CD4-positive, alpha-beta T cell (primary cell): ENCODE measurements at places on chromosomes 3 and 15.

DNA sequence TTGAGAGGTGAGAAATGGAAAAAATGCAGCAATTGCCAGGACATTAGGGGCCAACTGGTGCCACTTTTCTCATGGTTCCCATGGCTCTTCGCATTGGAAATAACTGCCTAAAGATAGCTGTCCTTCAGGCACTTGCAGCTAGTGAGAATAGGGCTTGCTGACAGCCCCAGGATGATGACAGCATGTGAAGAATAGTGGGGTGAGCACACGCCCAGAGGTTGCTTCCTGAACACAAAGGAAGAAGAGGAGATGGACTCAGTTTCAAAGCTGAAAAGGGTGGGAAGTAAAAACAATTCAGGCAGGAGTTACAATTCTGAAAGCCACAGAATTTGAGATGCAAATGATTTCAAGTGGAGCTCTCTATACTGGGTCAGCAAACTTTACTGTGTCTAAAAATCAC is 45.6 kb downstream of the TNFAIP8L3 start:
- no peaks in the 10 kb centered on the region for H3K4me1 ChIP-seq

GRCh38 chr3:27559835-27560234 is 75.7 kb upstream of the SLC4A7 start:
- no peak for DNase-seq
- H3K4me3 ChIP-seq, result no peak overlapping the region
- no peaks in the 10 kb centered on the region for H3K4me1 ChIP-seq
- H3K27me3 ChIP-seq, result no peaks in the 10 kb centered on the region
- H3K36me3 ChIP-seq, result no peaks in the 10 kb centered on the region

GRCh38 chr3:10238345-10239183 is 9.7 kb upstream of the TATDN2 start:
- H3K4me1 ChIP-seq, result peaks cover 51% of the 10 kb centered on the region
- H3K4me3 ChIP-seq, result no peak overlapping the region
- H3K27me3 ChIP-seq, result no peaks in the 10 kb centered on the region
- H3K27ac ChIP-seq, result no peak overlapping the region
- DNase-seq, result peak; percentile 48
- peaks cover 23% of the 10 kb centered on the region for H3K36me3 ChIP-seq

DNA sequence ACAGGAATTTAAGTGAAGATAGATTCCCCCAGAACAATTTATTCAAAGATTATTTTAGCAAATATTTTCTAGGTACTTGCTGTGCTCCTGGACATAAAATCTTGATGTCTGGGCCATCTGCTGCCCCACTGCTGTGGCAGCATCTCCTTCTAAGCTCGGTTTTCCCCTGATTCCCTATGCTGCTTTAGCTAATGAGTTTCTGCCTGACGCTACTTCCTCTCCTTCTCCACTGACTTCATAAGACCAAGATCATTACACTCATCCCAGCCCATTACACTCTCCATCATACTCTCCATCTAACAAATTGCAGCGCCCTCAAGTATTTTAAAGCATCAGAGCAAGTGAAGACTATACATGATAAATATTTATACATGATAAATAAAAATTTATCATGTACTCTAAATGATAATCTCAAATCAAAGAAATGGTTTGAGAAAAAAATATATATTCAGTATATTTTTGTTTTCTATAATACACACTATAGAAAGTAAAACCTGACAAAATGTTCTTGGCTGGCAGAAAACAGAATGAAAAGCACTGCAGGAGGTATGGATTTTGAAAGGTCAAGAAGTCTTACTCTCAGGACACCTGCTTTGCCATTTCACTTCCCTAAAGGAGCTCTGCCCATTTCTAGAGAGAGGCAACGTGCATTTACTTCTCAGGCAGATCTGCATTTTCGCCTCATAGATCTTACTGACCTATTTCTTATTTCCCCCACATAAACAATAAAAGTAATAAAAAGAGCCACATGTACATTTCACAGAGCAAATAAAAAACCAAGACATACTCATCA is 232.0 kb downstream of the KCNMB2 start:
- H3K27ac ChIP-seq, result no peak overlapping the region
- H3K27me3 ChIP-seq, result no peaks in the 10 kb centered on the region
- no peaks in the 10 kb centered on the region for H3K36me3 ChIP-seq
- H3K4me3 ChIP-seq, result no peak overlapping the region

GRCh38 chr3:102170545-102170944 is 264.3 kb upstream of the ZPLD1 start:
- H3K27me3 ChIP-seq, result no peaks in the 10 kb centered on the region
- H3K27ac ChIP-seq, result no peak overlapping the region
- no peaks in the 10 kb centered on the region for H3K4me1 ChIP-seq
- no peaks in the 10 kb centered on the region for H3K36me3 ChIP-seq

- H3K27ac ChIP-seq, result no peak overlapping the region
- H3K36me3 ChIP-seq, result no peaks in the 10 kb centered on the region
- H3K27me3 ChIP-seq, result no peaks in the 10 kb centered on the region
- no peak overlapping the region for H3K4me3 ChIP-seq
Observed at GRCh38 chr15:82602195-82602594, 45.0 kb downstream of the CPEB1 start.

GRCh38 chr3:125024817-125025216 is 31.0 kb downstream of the HEG1 start:
- H3K36me3 ChIP-seq, result peaks cover 47% of the 10 kb centered on the region
- peaks cover 23% of the 10 kb centered on the region for H3K4me1 ChIP-seq
- no peaks in the 10 kb centered on the region for H3K27me3 ChIP-seq

DNA sequence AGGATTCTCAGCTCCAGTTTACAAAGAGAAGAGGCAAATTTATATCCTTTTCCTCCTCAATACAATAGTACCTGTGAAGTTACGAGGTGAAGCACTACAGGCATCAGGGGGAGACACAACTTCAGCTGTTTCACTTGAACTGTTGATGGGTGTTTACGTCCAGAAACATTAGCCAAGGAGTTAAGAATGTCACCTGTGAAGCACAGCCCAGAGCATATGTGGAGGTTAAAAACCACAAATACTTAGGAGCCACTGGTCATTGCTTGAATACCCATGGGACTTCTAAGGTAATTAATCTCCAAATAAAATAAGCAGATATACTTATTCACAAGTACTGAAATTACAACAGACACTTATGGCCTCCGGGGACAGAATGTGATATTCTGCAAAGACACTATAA is 246.5 kb downstream of the ULK4 start:
- no peaks in the 10 kb centered on the region for H3K4me1 ChIP-seq
- no peak overlapping the region for H3K4me3 ChIP-seq
- no peak for DNase-seq
- no peaks in the 10 kb centered on the region for H3K27me3 ChIP-seq
- H3K36me3 ChIP-seq, result no peaks in the 10 kb centered on the region

DNA sequence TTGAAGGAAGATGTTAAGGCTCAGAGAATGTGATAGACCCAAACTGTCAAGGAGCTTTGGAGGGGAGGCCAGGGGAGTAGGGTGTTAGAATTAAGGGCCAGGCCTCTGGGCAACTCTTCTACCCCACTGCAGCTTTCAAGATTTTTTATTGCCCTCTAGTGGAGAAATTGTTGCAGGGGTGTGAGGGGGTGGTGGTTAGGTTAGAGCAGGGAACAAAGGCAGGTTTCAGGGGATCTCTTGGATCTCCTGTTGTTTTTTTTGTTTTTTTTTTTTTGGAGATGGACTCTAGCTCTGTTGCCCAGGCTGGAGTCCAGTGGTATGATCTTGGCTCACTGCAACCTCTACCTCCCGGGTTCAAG is 1.4 kb upstream of the SEC13 start:
- peaks cover 18% of the 10 kb centered on the region for H3K36me3 ChIP-seq
- peaks cover 3% of the 10 kb centered on the region for H3K27me3 ChIP-seq
- H3K4me3 ChIP-seq, result no peak overlapping the region
- no peak for DNase-seq
- no peak overlapping the region for H3K27ac ChIP-seq
- H3K4me1 ChIP-seq, result peaks cover 32% of the 10 kb centered on the region

DNA sequence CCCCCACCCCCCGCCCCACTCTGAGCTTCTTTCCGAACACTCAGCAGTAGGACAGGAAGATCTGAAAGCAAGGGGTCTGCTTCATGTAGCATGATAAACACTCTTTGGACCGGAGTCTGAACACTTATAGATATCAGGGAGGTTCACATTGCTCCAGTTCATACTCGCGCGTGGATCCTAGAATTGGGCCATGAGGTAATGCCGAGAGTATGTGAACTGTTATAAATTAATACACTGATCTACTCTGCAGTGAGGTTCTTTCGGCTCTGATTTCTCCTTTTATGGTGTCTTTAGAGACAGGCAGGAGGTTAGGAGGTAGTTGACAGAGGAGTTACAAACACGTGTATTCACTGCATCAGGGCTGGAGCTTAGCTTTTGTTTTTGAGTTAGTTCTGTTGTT is 223.0 kb downstream of the THSD4 start:
- no peak overlapping the region for H3K27ac ChIP-seq
- H3K4me1 ChIP-seq, result no peaks in the 10 kb centered on the region
- no peaks in the 10 kb centered on the region for H3K27me3 ChIP-seq

GRCh38 chr15:100547961-100548360 is 19.2 kb upstream of the CERS3 start:
- peaks cover 2% of the 10 kb centered on the region for H3K27me3 ChIP-seq
- no peak for DNase-seq

DNA sequence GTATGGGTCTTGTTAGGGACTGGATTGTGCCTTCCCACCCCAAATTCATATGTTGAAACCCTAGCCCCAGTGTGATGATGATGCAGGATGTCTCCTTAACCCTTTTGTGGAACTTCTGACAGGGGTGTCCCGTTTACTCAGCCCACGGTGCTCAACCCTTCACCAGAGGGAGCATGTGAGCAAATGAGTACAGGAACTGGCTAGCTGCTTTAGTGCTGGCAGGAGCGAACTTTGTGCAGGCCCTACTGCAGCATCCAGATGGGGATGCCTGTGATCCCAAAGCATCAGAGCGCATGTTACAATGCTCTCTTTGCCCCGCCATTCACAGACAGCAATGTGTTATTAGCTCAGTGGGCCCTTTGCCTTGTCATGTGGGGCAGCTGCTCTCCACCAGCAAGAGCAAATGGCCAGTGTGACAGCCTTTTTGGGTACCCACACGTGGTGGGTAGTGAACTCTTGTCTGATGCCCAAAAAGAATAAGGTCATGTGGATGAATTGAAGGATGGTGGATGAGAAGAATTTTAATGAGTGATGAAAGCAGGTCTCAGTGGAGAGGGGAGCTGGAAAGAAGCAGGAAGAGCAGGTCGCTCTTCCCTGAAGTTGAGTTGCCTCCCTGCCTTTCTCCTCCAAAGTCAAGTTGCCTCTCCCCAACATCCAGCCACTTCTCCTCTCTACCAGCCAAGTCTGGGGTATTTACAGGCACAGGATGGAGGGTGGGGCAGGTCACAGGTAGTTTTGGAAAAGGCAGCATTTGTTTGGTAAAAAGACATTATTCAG is 63.3 kb upstream of the STRIT1 start:
- H3K36me3 ChIP-seq, result no peaks in the 10 kb centered on the region
- H3K4me3 ChIP-seq, result no peak overlapping the region
- H3K27ac ChIP-seq, result no peak overlapping the region
- DNase-seq, result no peak

DNA sequence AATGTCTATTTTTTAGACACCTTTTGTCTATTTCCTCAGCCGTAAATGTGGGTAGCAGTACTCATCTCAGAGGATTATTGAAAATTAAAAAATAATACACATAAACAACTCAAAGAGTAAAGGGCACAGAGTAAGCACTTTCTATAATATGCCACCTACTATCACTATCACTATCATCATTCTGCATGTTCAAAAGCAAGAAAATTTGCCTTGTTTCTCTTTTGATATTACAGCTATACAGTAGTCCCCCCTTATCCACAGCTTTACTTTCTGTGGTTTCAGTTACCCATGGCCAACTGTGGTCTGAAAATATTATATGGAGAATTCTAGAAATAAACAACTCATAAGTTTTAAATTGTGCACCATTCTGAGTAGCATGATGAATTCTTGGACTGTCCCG is 27.7 kb downstream of the CLASP2 start:
- no peak overlapping the region for H3K4me3 ChIP-seq
- H3K27ac ChIP-seq, result no peak overlapping the region
- no peak for DNase-seq
- H3K27me3 ChIP-seq, result no peaks in the 10 kb centered on the region
- peaks cover 8% of the 10 kb centered on the region for H3K36me3 ChIP-seq

DNA sequence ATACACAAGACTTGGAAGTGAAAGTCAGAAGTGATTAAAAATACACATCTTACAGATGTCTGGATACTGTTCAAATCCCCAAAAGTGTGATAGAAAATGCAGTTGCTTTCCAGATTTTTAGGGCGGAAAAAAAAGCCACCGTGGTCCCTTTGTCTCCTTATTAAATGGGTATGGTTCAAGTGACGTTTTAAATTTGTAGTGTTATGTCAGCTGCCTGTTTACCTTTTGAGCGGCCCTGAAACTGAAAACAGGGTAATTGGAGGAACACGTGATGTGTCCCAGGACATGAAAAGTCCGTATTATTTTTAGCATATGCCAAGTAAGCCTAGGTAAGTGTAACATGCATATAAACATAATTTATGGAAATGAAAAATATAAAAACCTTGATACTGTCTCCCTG is 109.0 kb upstream of the PDZRN3 start:
- no peak for DNase-seq
- H3K4me1 ChIP-seq, result no peaks in the 10 kb centered on the region
- no peaks in the 10 kb centered on the region for H3K36me3 ChIP-seq
- no peak overlapping the region for H3K27ac ChIP-seq
- H3K27me3 ChIP-seq, result no peaks in the 10 kb centered on the region

DNA sequence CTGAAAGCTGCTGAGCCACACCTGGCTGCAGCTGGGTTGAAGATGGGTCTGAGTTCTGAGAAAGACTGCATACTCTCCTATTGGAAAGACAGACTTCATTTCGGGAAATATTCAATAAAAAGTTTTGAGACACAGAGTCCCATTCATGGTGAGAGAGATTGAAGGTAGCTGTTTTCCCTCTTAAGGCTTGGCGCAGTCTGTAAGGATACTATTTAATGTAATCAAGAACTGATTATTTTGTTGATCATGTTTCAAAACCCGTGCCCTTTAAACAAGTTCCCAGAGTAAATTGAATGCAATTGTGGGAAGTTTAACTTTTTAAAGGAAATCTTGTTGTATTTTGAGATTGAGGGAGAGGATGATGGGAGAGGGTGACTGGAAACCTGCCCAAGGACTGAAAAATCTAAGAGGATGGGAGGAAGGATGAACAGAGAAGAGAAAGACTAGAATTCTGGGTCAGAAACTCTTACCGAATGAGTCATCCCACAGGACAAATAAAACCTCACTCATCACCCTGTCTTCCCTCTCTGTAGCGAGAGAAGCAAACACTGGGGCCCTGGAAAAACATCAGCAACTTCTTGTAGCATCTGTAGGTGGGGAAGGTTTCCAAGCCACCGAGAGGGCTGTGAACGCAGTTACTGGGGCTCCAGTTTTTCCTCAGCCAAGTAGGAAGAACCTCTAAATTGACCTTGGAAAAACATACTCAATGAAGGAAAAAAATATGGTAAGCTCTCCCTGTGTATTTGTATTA is 193.2 kb upstream of the TPRG1 start:
- H3K4me3 ChIP-seq, result no peak overlapping the region
- H3K27ac ChIP-seq, result no peak overlapping the region
- DNase-seq, result no peak
- H3K36me3 ChIP-seq, result no peaks in the 10 kb centered on the region
- peaks cover 7% of the 10 kb centered on the region for H3K4me1 ChIP-seq
- no peaks in the 10 kb centered on the region for H3K27me3 ChIP-seq

- DNase-seq, result no peak
- no peaks in the 10 kb centered on the region for H3K36me3 ChIP-seq
- no peaks in the 10 kb centered on the region for H3K27me3 ChIP-seq
- no peak overlapping the region for H3K27ac ChIP-seq
- no peak overlapping the region for H3K4me3 ChIP-seq
Observed at GRCh38 chr15:71757741-71758530, 52.4 kb upstream of the NR2E3 start.
